Upper lobe of right lung (tissue), 1 donor: ENCODE measurements at places on chromosomes 1 and 21. TPM values are rescaled to one million over a fixed set of nuclear protein-coding genes. Genes with fewer than 3 reads are reported as not detected.

GRCh38 chr1:6391951-6392808 is 1.4 kb downstream of the ACOT7 start:
- H3K4me1 ChIP-seq: peaks cover 13% of the 10 kb centered on the region
- DNase-seq: no peak
- no peaks in the 10 kb centered on the region for H3K36me3 ChIP-seq
- no peaks in the 10 kb centered on the region for H3K27me3 ChIP-seq
- peak overlapping the region; percentile 65 for H3K4me3 ChIP-seq
- peak overlapping the region; percentile 30 for H3K27ac ChIP-seq

CR1 gene
- total RNA-seq: 11.4 TPM

- H3K27me3 ChIP-seq: no peaks in the 10 kb centered on the region
- H3K4me3 ChIP-seq: no peak overlapping the region
- H3K36me3 ChIP-seq: no peaks in the 10 kb centered on the region
- no peaks in the 10 kb centered on the region for H3K4me1 ChIP-seq
- no peak overlapping the region for H3K27ac ChIP-seq
These were observed 25.0 kb upstream of the TMEM39B start for GRCh38 chr1:32047701-32048100.

DNA sequence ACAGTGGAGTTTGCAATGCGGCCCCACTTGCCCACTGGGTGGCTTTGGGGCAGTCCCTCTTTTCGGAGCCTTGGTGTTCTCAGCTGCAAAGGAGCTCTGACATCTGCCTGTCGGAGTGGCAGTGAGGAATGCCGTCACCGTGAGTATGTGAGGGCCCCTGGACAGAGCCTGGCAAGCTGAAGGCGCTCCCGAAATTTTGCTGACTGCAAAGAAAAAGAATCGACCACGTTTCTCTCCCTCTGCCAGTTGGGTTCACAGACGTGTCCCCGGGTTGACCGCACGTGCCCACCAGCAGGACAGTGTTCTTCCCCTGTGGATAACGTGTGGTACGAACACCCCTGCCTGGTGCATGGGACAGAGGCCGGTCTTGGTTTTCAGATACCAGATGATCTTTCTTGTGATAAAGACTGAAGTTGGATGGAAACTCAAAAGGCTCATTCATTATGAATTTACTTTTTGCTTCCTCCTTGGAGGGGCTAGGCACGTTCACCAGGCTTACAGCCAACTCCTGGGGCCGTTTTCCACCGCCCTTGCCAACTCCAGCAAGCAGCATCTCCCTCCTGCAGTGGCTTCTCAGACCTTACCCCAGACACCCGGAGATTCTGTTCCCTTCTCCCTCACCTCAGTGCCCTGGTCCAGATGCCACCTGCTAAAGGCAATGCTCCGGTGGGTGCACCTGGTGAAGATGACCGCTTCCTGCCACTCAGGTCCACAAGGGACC is 29.7 kb downstream of the ECE1 start:
- H3K4me3 ChIP-seq: no peak overlapping the region
- peaks cover 21% of the 10 kb centered on the region for H3K36me3 ChIP-seq
- DNase-seq: no peak
- no peaks in the 10 kb centered on the region for H3K27me3 ChIP-seq
- peak overlapping the region; percentile 73 for H3K27ac ChIP-seq

GRCh38 chr1:90480271-90480835 is 236.7 kb downstream of the BARHL2 start:
- H3K36me3 ChIP-seq: no peaks in the 10 kb centered on the region
- no peaks in the 10 kb centered on the region for H3K4me1 ChIP-seq
- no peaks in the 10 kb centered on the region for H3K27me3 ChIP-seq
- no peak overlapping the region for H3K4me3 ChIP-seq
- H3K27ac ChIP-seq: no peak overlapping the region

GRCh38 chr1:40722622-40723021 is 31.1 kb downstream of the NFYC start:
- H3K27me3 ChIP-seq: no peaks in the 10 kb centered on the region
- peaks cover 27% of the 10 kb centered on the region for H3K4me1 ChIP-seq
- no peaks in the 10 kb centered on the region for H3K36me3 ChIP-seq
- no peak overlapping the region for H3K27ac ChIP-seq

DNA sequence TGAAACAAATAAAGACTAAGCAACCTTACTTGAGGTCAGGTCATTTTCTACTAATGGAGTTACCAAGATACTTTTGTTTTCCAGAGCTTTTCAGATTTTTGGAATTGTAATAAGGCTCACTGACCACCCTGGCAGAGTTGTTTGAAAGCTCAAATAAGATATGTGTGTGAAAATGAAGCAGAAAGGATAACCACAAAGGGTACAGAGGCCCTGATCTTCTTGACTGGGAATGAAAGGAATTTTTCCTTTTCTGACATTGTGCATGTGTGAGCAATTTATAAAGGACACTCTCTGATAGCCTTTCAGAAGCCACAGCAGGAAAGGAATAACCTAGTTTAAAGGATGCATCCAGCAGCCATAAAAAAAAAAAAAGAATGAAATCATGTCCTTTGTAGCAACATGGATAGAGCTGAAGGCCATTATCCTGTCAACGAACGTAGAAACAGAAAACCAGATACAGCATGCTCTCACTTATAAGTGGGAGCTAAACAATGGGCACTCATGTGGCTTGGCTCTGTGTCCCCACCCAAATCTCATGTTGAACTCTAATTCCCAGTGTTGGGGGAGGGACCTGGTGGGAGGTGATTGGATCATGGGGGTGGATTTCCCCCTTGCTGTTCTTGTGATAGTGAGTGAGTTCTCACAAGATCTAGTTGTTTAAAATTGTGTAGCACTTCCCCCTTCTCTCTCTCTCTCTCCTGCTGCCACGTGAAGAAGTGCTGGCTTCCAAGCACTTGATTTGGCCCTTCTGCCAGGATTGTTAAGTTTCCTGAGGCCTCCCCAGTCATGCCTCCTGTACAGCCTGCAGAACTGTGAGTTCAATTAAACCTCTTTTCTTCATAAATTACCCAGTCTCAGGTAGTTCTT is 3.1 kb upstream of the SRP9 start:
- no peak for DNase-seq
- H3K36me3 ChIP-seq: peaks cover under 1% of the 10 kb centered on the region
- no peaks in the 10 kb centered on the region for H3K27me3 ChIP-seq
- H3K4me1 ChIP-seq: peaks cover 34% of the 10 kb centered on the region
- H3K4me3 ChIP-seq: no peak overlapping the region

DNA sequence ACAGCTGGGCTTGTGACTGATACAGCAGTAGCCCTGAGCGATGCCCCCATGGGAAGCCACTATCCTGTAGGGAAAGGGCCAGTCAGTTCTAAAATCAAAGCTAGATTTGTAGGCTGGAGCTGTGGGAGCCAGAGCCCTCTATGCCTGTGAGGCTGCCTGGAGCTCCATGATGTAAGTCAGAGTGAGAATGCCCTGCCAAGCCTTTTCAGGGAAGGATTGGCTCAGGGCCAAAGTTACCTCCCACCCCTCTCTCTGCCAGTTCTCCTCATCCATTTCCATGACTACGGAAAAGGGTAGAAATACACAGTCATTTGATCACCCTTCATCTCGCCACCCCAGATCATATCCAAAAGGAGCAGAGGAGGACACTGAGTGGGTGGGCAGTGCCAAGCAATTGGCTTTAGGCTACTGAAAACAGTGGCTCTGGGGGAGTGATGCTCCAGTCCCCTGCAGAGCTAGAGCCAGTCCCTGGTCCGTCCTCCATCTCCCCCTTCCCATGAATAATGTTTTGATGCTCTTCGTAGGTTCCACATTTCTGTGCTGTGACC is 59.5 kb upstream of the KCNA3 start:
- no peaks in the 10 kb centered on the region for H3K4me1 ChIP-seq
- no peak overlapping the region for H3K4me3 ChIP-seq
- DNase-seq: no peak
- no peaks in the 10 kb centered on the region for H3K36me3 ChIP-seq

DNA sequence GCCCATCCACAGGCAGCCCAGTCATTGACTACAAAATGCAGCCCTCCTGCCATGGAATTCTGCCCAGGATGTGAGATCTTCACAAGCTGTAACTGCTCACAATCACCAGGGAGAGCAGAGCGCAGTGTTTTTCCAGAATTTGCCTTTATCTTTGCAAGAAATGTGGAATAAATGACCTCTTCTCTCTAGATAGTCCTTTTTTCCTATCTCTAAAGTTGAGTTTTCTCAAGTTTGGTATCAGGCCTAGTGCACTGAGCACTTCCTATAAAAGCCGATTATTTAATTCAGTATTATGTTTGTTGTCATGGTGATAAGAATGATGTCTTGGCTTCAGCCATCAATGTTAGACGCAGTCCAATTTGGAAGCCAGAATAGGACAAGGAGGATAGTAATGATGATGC is 246.9 kb upstream of the IRF2BP2 start:
- H3K4me1 ChIP-seq: peaks cover 5% of the 10 kb centered on the region
- no peak overlapping the region for H3K4me3 ChIP-seq
- no peaks in the 10 kb centered on the region for H3K36me3 ChIP-seq

B3GALT2 gene
- total RNA-seq: 6.8 TPM

DNA sequence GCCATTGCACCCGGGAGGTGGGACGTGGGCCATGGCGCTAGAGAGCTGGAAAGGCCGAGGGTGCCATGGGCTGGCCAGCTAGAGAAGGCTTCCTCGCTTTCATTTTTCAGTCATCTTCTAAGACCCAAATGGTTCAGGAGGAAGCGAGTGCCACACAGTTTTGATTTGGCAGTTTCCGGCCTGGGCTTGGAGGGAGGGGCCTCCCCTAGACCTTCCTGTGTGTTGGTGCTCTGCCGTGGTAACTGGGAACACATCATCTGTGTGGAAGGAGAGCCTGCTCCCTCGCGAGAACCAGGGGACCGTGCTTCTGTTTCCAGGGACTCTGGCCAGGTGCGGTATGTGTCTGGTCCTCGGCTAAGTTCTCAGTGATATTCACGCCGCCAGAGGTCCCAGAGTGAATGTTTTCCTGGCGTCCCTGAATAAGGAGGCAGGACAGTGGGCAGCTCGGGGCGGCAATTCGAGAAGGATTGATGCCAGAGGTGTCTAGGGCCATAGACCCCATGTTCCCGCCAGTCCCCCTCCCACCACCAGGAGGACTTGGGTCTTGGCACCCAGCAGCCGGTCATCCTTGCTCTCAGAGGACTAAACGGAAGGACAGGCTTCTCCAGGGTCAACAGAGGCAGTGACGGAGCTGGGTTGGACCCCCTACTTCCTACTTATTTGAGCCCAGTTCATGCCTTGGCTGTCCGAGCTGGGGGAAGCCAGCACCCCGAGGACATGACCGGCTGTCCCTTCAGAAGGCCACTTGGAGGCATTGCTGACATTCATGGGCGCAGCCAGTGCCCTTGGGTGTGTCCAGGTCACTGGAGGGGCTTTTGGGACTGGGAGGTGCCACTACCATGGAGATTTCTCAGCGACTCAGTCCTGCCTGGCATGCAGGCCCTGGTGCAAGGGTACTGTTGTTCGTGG is 2.7 kb upstream of the NPHP4 start:
- peaks cover 9% of the 10 kb centered on the region for H3K4me1 ChIP-seq
- no peaks in the 10 kb centered on the region for H3K27me3 ChIP-seq
- H3K4me3 ChIP-seq: peak overlapping the region; percentile 76
- DNase-seq: peak; percentile 51
- H3K36me3 ChIP-seq: no peaks in the 10 kb centered on the region

DNA sequence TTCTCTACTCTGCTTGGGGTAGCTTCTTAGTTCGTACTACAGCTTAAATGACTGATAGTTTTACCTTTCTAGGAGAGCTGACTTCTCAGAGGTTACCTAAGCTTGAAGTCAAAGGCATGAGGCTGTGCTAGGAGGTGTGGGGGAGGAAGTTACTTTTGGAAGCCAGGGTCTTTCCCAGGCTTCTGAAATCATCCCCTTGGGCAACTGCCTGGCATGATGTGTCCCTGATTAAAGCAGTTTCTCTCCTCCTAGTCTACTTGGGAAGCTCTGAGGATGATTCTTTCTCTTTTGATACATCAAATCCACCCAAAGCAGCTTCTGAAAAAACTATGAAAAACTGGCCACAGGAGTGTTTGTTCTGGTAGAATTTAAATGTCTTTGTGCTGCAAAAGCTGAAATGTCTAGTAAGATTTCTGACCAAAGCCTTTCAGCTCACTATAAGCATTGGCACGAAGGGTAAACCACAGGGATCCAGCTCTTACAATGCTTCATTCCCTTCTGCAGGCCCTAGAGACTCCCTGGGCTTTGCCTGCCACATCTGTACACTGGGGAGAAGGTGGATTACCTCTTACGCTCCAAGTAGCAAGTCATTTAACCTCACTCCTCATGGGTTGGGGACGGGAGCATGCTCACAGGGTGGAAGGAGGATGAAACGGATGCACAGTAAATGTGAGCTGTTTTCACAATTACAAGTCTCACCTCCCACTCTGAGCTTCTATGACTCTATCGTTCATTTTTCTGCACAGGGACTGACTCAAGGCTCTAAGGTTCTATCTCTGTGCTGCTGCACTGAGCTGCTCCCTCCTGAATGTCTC is 59.6 kb downstream of the RUNX1 start:
- H3K4me3 ChIP-seq: no peak overlapping the region
- H3K4me1 ChIP-seq: no peaks in the 10 kb centered on the region
- no peak for DNase-seq
- no peaks in the 10 kb centered on the region for H3K36me3 ChIP-seq
- no peak overlapping the region for H3K27ac ChIP-seq
- no peaks in the 10 kb centered on the region for H3K27me3 ChIP-seq

C1orf185 gene
- not detected for total RNA-seq

- no peaks in the 10 kb centered on the region for H3K36me3 ChIP-seq
- H3K27ac ChIP-seq: peak overlapping the region; percentile 42
- H3K4me3 ChIP-seq: peak overlapping the region; percentile 69
- no peak for DNase-seq
- no peaks in the 10 kb centered on the region for H3K27me3 ChIP-seq
- peaks cover 24% of the 10 kb centered on the region for H3K4me1 ChIP-seq
These were observed 88.8 kb upstream of the IPO9 start for GRCh38 chr1:201740086-201740541.

CFAP107 gene
- not detected for total RNA-seq

NSUN4 gene
- 27.7 TPM for total RNA-seq

GRCh38 chr1:109991400-109991925 is 6.9 kb downstream of the AHCYL1 start:
- no peak overlapping the region for H3K4me3 ChIP-seq
- no peak overlapping the region for H3K27ac ChIP-seq
- H3K36me3 ChIP-seq: no peaks in the 10 kb centered on the region
- no peak for DNase-seq

- H3K4me3 ChIP-seq: no peak overlapping the region
- no peaks in the 10 kb centered on the region for H3K27me3 ChIP-seq
- H3K4me1 ChIP-seq: no peaks in the 10 kb centered on the region
- no peak for DNase-seq
- no peaks in the 10 kb centered on the region for H3K36me3 ChIP-seq
These were observed 54.4 kb upstream of the SPOCD1 start for GRCh38 chr1:31870086-31870736.
